Suprapubic skin (tissue), 4 donors: ENCODE measurements at places on chromosomes 2 and 18. TPM values are rescaled to one million over a fixed set of nuclear protein-coding genes. Genes with fewer than 3 reads are reported as not detected.
A peak's percentile ranks its signal among the peaks of the same experiment; 100 is the strongest.

Gene EMX1
- total RNA-seq, result not detected

Gene MC4R
- not detected for total RNA-seq

Gene PPM1B
- 63.9 TPM for total RNA-seq

Gene NEURL3
- total RNA-seq, result 1.4 TPM

Gene COL3A1
- 73.2 TPM for total RNA-seq

Gene TMEM169
- 0.85 TPM for total RNA-seq

Gene ACOXL
- total RNA-seq, result not detected

DNA sequence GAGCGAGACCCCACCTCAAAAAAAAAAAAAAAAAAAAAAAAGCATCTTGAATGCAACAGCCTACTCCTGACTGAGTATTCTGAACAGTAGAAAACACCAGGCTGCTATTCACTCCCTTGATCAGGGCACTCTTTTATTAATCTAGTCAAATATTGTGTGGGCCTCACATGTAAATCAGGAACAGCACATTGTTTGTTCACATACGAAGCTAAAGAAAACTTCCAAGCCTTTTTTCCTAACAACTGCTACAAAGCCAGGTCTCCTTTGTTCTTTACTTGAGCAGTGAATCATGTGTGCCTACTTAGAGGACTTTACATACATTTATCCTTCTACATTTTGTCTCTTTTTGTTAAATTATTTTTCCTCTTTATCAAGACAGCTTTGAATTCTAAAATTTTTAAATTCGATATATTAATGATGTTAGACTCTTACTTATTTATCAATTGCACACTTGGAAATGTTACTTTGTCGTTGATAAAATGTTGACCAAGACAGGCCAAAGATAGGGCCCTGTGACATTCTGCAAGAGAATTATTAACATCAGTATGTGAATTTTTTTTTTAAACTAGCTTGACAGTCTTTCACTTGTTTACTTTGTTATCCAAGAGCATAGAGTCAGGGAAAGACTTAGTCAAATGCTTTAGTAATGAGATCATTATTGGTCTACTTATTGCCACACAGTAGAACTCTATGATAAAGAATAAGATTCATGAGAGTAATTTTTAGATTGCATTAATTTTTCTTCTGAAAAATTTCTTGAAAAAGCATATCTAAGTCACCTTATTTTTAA, 13.2 kb downstream of the SPATS2L start:
- H3K27ac ChIP-seq, result peak overlapping the region; percentile 7
- no peaks in the 10 kb centered on the region for H3K27me3 ChIP-seq
- no peak for DNase-seq
- H3K4me1 ChIP-seq, result peaks cover 36% of the 10 kb centered on the region
- no peak overlapping the region for H3K4me3 ChIP-seq

GRCh38 chr18:32445846-32446245, 24.8 kb downstream of the GAREM1 start:
- no peaks in the 10 kb centered on the region for H3K27me3 ChIP-seq
- H3K36me3 ChIP-seq, result no peaks in the 10 kb centered on the region
- H3K27ac ChIP-seq, result no peak overlapping the region
- no peak overlapping the region for H3K4me3 ChIP-seq
- peaks cover 3% of the 10 kb centered on the region for H3K4me1 ChIP-seq

DNA sequence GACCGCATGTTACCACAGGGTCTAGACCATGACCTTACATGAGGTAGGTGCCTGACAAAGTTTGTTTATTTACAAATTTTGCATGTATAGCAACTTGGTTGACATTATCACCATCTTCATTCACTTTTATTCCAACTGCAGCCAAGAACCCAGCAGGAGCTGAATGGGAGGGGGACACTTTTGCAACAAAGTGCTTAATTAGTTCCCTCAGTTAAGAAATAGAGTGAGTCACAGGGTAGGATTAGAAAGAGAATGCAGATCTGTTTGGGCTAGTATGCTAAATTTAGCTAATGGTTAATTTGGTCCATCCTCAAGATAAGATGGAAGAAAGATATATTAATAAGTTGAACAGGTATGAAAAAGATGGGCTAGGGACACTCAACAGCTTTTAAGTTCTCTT, 678.9 kb downstream of the ARHGAP15 start:
- peaks cover 5% of the 10 kb centered on the region for H3K4me1 ChIP-seq
- H3K36me3 ChIP-seq, result no peaks in the 10 kb centered on the region
- DNase-seq, result no peak
- no peaks in the 10 kb centered on the region for H3K27me3 ChIP-seq

GRCh38 chr2:220275454-220275853, 648.0 kb downstream of the SLC4A3 start:
- no peak overlapping the region for H3K27ac ChIP-seq
- H3K27me3 ChIP-seq, result no peaks in the 10 kb centered on the region
- peaks cover 10% of the 10 kb centered on the region for H3K4me1 ChIP-seq
- no peak overlapping the region for H3K4me3 ChIP-seq
- H3K36me3 ChIP-seq, result no peaks in the 10 kb centered on the region

DNA sequence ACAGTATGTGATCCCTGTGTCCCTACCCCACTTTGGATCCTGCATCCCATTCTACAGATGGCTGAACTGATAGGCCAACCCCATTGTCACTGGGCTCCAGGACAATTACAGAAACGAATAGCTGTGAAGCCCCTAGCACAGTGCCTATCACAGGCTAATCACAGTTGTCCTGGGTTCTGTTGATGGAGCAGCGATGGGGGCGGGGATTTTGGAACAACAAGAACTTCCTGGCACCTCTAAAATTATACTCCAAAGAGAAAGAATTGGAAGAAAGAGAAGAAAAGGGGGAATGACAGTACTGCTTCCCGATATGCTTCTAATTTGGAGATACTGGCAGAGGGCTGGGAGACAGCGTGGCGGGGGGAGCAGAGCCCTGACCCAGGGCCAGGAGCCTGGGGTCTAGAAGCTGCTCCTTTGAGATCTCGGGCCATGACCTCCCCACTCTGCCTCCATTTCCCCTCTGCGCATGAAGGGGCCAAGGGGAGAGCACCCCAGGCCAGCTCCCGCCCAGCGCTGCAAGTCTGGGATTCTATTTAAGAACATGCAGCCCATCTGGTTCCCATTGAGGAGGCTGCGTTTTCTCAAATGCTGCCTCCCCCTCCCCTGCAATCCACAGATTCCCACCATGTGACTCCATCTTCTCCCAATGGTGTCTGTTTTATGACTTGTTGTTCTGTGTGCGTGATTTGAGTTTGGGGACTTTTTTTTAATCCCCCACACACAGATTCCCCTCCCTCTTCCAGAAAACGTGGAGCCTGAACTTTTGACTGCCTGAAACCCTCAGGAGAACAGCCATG, 202.7 kb downstream of the CYP26B1 start:
- no peak overlapping the region for H3K4me3 ChIP-seq
- no peaks in the 10 kb centered on the region for H3K27me3 ChIP-seq
- DNase-seq, result no peak
